NAMALWA (cell line): ENCODE measurements at places on chromosomes 13 and 19.

DNA sequence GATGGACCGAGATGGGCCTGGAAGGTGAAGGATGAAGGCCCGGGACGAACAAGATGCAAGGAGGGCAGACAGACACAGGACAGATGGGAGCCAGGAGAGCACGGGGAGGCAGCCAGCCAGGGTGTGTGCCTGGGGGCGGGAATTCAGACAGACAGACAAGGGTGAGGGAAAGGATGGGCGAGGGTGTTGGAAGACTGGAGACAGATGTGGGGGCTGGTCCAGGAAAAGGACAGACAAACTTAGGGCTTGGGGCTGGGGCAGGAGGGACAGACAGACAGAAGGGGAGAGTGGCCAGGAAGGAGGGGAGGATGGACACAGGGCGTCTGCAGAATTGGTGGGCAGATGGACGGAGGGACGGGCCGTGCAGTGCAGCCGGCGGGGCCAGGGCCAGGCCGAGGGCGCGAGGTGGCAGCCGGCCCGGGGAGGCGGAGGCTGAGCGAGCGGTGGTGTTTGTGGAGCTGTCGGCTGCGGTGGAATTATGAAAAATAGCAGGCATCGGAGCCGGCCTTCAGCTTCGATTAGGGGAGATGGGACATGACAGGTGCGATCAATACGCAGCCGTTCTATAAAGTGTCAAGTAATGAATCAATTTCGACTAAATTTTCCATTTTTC is 4.6 kb upstream of the ERFL start:
- no peak for DNase-seq

DNA sequence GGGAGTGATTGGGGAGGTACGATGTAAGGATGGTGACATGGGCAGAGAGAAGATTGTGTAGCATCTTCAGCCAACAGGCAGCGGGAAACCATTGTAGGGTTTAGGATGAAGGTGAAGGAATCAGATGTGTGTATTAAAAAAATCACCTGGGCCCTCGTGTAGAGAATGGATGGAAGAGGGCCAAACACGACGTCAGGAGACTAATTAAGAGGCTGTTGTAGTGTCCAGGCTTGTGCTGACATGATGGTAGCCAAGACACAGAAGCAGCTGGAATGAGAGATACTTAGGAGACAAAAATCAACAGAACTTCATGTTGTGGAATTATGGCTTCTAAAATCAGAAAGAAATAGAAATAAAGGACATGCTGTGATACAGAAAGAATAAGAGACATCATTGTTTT is 41.2 kb upstream of the ARGLU1 start:
- no peak for DNase-seq

DNA sequence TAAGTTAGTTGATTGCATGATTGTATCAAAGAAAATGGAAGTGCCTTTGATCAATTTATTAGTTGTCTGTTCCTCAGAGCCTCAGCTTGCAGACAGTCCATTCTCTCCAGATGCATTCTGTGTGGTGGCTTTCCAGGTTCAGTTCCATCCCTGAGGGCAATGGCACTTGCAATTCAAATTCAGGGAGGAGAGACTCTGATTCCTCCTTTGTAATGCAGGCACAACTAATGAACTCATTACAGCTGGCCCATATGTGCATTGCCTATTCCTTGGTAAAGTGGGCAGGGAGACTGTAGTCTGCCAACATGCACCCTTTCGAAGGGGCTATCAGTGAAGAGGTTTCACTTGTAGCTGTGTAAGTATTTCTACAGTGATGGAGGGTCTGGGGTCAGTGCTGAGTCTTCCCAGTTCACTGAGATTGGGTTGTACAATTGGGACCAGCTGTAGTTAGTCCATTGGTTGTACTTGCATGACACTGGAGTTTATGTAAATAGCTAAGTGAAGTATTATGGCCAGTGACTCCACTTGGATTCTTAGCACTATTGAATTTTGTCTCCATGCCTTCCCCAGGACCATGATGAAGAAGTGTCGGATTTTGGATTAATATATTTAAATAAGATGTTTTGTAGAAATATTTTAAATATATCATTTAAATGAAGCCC is 401.7 kb downstream of the GPC6 start:
- DNase-seq = no peak

GRCh38 chr19:7624810-7625209 is 4.5 kb downstream of the XAB2 start:
- no peak for DNase-seq

- no peak for DNase-seq
Observed at GRCh38 chr19:18440415-18440877, 2.5 kb upstream of the ISYNA1 start.

GRCh38 chr13:113158946-113159345 is 498 bp downstream of the PROZ start:
- DNase-seq = no peak

- DNase-seq = no peak
Observed at GRCh38 chr19:8566855-8567254, 10.4 kb downstream of the MYO1F start.

DNA sequence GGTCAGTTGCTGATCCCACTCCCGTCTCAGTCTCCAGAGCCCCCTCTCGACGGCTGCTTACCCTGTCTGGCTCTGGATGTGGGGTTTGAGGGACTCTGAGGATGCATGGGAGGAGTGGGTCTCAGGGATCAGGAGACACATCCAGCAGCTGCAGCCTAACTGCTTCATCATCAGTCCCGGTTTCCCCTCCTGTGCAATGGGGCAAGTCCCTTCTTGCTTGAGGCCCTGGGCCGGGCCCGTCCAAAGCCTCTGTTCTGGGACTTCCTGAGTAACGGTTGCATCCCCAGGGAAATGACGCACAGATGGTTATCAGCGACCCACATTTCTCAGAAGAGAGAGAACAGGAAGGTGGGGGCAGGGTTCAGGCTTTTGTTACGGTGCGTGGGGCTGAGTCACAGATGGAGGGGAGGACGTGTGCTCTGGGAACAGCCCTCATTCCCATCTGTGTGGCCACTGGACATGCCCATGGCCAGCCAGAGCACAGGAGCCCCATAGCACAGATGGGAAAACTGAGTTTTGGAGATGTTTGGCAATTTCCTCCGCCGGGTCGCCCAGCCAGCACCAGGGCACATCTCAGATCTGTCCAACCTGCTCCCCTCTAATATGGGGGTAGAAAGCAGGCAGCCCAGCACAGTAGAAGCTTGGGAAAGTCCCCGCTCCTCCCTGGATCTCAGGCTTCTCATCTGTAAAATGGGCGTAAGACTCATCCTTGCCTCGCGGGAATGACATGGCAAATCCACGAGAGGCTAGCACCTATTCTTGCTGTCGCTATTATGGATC is 19.3 kb downstream of the GNA15 start:
- DNase-seq = peak; percentile 69

DNA sequence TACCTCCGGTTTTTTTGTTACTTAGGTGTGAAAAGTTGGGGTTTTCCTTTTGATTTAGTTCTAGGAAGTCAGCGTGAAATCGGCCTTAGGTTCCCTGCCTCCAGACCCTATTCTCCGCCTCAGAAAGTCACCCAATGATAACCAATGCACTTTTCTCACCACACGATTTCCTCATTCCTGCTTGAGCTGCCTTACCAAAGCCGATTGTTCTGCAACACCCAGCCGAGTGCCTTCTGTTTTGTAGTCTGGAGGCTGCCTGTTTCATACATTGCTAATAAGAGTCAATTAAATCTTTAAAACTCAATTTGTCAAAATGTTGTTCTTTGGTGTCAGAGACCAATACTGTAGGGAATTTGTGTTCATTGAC is 39.7 kb downstream of the GJA3 start:
- DNase-seq = no peak

DNA sequence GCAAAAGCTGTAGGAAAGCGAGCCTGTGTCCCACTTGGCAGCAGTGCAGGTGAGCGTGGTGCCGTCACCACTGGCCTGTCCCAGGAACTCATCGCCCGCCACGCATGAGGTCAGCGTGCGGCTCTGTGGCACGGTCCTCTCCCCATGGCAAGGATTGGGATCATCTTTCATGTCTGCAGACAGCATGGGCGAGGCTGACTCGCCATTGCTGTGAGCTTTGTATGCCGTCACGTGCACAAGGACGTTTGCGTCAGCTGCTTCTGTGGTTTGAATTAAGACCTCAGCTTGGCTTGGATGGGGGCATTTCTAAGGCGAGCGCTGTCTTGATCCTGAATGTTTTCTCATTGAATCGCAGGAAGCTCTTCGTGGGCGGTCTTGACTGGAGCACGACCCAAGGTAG is 9.8 kb downstream of the DAZAP1 start:
- no peak for DNase-seq

- peak; percentile 70 for DNase-seq
Observed at GRCh38 chr13:95624020-95624419, 20.5 kb downstream of the DZIP1 start.

- DNase-seq = no peak
Observed at GRCh38 chr13:112074139-112074865, 7.4 kb downstream of the SOX1 start.

DNA sequence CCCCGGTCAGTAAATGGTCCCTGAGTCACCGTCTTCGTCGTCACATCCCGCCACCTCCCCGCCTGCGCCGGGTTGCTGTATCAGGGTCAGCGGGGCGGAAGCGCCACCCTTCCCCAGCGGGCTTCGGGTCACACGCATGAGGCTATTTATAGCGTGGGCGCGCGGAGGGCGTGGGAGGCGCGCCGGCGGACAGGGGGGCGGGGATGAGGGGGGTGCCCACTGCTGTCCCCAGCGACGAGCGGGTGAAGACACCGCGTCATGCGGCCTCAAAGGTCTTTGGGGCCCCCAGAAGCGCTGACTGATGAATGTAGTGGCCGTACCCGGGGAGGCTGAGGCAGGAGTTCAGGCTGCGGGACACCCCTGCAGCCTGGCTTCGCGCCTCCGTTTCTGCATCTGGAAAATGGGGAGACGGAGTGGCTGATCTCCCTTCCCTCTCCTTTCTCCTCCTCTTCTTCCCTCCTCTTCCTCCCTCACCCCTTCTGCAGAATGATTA is 7.9 kb downstream of the UNC13A start:
- DNase-seq = peak; percentile 46

- no peak for DNase-seq
Observed at GRCh38 chr19:50870417-50871089, 2.7 kb upstream of the KLK2 start.

- DNase-seq = no peak
Observed at GRCh38 chr13:31697290-31697689, 42.0 kb upstream of the RXFP2 start.

DNA sequence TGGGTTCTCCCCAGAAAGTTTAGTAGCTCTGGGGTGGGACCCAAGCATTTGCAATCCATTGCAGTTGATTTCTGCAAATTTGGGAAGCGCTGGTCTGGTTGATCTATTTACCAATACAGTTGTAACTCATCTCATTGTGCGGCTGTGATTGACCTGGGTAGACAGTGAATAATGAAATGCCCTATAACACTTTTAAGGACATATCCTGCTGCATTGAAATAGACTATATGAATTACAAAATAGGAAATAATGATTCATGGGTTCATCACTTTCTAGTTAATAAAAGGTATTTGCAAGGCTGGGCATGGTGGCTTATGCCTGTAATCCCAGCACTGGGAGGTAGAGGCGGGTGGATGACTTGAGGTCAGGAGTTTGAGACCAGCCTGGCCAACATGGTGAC is 59.0 kb upstream of the FARP1 start:
- no peak for DNase-seq

DNA sequence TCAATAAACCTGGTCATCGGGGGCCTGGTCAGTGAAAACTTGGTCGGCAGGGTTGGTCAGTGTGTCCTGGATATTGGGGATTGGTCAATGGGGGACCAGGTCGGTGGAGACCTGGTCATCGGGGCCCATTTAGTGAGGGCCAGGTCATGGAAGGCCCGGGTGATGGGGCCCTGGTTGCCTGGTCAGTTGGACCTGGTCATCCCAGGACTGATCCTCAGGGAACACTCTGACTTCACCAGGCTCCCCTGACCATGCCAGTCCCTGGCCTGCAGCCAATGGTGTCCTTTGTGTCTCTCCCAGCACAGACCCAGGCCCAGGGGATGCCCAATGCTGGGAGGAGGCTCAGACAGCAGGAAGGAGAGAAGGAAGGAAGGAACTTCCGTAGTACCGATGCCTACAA is 42.1 kb upstream of the TPM4 start:
- DNase-seq = no peak

DNA sequence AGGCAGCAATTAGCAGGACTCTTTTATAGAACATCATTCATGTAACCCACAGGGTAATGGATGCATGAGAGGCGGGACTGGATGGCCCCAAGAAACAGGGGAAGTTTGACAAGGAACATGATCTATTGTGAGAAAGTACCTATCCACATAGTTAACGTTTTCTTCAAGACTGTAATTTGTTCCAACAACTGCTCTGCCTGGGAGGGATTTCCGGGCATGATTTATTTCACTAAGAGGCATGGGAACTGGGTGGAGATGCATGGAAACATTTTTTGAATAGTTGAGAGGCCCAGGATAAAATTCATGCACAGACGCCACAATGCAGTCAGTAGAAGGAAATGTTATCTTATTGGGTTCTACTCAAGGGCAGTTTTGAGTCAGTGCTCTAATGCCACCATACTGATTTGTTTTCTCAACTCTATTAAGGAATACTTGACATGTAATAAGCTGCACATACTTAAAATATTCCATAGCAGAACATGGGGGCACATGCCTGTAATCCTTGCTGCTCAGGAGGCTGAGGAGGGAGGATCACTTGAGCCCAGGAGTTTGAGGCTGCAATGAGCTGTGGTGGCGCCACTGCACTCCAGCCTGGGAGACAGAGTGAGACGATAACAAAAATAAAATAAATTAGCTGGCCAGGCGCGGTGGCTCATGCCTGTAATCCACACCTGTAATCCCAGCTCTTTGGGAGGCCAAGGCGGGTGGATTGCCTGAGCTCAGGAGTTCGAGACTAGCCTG is 9.9 kb upstream of the ATG4D start:
- no peak for DNase-seq

DNA sequence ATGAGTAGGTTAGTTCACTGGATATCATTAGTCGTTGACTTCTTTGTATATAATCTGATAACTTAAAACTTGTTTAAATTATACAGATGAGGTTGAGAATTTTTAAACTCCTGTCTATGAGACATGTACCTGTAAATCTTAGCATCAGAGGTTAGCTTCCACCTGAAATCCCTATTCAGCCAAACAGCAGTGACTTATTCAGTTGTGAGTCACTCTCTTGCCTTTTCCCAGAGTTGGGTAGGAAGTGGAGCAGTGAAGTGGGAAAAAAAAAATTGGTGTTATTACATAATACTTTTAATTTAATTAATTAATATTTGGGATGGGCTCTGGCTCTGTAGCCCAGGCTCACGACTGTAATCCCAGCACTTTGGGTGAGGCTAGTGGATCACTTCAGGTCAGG is 32.9 kb downstream of the ZNF701 start:
- no peak for DNase-seq

GRCh38 chr19:33641956-33642498 is 20.3 kb downstream of the CHST8 start:
- DNase-seq = no peak

DNA sequence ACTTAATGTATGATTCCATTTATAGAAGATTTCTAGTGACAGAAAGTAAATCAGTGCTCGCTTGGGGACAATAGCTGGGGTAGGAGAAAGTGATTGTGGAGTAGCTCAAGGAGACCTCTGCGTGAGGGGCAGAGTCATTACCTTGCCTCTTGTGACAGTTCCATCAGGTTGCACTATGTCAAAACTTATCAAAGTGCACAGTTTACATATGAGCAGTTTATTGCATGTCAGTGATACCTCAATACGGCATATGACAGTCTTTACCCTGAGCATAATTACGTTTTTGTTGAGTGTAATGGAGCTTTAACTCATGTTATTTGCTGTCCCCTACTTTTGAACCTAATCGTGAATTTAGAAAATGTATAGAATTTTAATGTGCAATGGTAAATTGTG is 15.0 kb downstream of the ARHGEF7 start:
- no peak for DNase-seq
